Epithelial cell of proximal tubule (primary cell): ENCODE measurements at places on chromosomes 13 and 19.

- DNase-seq, result no peak
Measured at GRCh38 chr13:100447831-100448230, 140.8 kb downstream of the GGACT start.

DNA sequence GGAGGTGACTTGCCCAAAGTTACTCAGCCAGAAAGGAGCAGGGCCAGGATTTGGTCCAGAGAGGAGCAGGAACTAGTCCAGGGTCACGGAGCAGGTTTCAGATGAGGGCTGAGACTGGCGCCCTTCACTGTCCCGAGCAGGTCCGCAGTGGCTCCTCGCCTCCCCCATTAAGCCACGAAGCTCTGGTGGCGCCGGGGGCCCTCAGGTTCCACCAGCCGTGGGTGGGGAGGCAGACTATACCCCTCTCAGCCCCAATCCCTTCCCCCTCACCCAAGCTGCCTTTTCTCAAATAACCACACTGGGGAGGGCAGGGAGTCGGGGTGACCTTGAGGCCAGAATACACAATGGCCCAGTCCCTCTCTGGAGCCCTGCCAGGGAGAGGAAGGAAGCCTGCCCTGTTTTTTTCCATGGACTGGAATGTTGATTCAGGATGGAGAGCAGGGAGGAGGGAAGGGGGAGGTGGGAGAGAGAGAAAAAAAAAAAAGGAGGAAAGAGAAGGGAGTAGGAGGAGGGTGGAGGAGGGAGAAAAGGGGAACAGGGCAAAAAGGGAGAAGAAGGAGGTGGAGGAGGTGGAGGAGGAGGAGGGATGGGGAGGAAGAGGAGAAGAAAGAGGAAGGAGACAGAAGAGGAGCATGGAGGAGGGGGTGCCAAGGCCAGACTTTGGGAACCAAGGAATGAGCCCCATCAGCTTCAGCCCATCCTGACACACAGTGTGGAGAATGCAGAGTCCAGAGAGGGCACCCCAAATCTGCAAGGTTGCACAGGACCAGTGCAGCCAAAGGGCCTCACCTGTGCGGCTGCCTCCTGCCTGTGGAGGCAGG lies 19.7 kb downstream of the CEACAM16 start:
- no peak for DNase-seq

GRCh38 chr19:7870571-7871436 lies 3.4 kb downstream of the PRR36 start:
- no peak for DNase-seq

DNA sequence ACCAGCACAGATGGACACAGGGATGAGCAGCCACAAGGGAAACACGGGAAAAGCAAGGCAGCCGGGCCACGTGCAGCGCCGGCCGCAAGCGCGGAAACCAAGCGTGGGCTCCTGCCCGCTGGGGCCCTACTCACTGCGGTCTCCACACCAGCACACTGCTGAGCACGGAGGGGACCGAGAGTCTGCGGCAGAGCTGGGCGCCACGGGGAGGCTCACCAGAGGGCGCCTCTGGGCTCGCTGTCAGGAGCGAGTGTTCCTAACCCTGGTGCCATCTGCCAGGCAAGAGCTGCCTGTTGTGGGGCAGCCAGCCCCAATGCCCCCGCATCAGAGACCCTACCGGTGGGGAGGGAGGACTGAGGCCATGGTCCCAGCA lies 26.5 kb downstream of the MPND start:
- DNase-seq, result no peak

DNA sequence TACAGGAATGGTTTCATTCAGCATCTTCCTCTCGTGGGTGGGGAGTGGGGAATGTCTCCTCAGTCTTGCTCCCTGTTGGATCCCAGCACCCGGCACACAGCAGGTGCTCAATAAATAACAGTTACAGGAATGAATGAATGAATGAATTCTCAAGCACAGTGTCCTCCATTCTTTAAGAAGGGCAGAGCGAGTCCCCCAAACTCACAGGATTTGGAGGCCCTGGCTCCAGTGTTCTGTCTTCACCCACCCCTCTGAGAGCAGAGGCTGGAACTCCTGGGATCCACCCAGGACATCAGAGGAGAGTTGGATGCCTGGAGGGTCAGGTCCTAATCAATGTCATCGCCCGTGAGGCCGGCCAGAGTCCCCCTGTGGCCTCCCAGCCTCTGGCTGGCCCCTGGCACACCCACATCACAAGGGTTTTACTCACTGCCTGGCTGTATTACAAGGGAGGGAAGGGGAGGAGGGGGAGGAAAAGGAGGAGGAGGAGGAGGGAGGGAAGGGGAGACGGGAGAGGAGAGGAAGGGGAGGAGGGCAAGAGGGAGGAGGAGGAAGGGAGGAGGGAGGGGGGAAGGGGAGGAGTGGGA lies 8.7 kb upstream of the CREB3L3 start:
- no peak for DNase-seq

- no peak for DNase-seq
Measured at GRCh38 chr13:89255844-89256406, 1584.8 kb downstream of the SLITRK5 start.

DNA sequence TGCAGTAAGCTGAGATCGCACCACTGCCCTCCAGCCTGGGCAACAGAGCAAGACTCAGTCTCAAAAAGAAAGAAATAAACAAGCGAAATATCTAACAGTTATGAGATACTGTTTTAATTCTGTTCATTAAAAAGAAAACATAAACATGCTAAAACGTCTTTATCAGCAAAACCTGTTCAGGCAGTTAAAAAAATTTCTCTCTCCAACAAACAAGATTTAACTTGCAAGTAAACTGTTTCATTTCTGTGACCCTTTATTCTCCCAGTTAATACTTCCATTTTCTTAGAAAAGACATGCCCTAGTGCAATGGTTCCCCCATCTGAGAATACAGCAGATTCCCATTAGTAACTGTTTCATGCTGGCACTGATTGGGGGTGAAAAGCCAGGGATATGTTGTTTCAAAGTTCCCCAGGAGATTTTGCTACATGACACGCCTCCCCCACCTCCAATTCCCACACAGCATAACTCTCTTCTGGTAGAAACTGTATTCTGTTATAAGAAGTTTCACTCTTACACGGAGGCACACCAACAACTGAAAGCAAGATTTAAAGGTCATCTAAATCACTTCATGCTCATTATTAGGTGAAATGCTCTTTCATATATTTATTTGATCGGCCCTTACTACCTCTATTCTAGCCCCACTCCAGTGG lies 24.4 kb downstream of the ELF1 start:
- DNase-seq, result no peak

- DNase-seq, result no peak
Measured at GRCh38 chr13:109140479-109141349, 511.3 kb downstream of the MYO16 start.

DNA sequence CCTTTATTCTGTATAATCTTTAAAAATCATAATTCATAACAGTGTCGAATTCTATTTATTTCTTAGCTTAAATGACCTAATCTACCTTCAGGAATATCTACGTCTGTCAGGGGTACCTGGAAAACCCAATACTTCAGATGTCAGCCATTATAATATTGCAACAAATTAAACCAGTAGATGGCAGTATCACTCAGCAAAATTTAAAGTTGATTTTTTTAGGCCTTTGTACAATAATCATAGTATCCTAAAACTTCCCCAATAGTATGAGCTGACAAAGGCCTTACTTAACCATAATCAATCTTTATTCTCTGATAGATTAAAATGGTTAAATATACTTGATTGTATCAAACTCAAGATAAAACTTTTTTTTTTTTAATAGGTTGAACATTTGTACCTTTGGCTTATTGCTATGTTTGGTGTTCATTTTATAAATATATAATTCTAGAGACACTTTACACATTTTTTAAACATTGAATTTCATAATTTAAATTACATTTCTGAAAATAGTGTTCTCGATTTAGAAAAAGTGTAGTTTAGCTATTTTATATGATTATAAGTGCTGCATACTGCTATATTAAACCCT lies 830.2 kb upstream of the SPRY2 start:
- no peak for DNase-seq

- no peak for DNase-seq
Measured at GRCh38 chr13:111875915-111876314, 191.0 kb upstream of the SOX1 start.

- DNase-seq, result no peak
Measured at GRCh38 chr19:20482721-20483120, 82.9 kb downstream of the ZNF737 start.

DNA sequence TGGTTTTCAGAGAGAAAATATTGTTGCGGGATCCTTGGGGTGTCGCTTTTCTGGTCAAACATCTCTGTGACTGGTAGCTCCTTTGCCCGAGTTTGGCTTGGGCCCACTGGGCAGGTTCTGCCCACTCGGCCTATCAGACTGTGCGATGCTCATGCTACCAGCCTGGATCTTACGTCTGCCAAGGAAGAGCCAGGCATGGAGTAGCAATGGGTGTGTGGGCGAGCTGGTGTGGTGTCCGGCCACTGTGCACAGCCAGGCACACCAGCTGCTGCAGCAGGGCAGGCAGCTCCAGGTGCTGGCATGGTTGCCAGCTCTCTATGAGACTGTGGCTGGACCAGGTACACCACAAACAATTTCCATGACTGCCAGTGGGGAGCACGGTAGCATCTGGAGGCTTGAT lies 1351.8 kb upstream of the PCDH20 start:
- DNase-seq, result no peak

DNA sequence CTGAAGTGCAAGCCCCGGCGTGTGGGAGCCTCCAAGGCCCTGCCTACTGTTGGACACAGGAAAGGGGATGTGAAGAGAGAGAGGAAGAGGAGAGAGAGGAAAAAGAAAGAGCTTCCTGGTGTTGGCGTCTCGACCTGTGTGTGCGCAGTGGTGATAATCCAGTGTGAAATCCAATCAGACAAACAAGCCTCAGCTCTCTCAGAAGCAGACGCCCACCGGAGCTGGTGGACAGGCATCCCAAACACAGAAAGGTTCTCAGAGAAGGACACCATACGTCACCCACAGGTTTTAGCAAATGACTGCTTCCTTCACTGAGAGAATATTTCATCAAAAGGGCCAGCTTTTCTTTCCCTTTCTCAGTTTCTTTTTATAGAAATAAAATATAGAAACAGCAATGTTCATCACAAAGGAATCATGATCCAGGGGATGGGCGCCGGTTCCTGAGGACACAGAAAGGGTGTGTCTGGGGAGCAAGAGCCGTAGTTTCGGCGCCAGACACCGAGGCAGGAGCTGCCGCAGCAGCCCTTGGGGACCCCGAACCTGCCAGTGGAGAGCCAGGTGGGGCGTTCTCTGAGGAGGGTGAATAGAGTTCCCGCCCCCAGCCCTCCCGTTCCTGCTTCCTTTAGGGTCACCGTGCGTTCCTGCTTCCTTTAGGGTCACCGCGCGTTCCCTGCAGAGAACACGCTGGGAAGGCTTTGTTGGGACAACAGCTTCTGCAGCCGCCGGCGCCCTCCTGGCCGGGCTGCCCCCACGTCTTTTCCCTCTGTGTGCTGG lies 145.8 kb upstream of the SOX1 start:
- DNase-seq, result no peak

- DNase-seq, result no peak
Measured at GRCh38 chr19:12090807-12091206, 26.3 kb downstream of the ZNF844 start.

- DNase-seq, result no peak
Measured at GRCh38 chr13:107827840-107828549, 387.3 kb downstream of the LIG4 start.

- no peak for DNase-seq
Measured at GRCh38 chr13:113845723-113846635, 17.9 kb downstream of the GAS6 start.

DNA sequence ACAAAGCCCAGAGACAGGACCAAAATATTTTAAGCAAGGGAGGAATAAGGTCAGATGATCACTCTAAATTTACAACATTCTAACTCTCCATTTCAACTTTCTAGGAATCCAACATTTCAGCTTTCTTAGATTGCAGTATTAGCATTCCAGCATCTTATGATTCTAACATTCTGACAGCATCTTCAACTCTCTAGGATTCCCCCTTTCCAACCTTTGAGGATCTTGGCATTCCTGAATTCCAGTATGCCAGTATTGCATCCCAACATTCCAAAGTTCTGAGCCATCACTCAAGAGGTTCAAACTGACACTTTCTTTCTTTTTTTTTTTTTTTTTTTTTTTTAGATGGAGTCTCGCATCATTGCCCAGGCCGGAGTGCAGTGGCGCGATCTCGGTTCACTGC lies 13.8 kb downstream of the TGFB1 start:
- DNase-seq, result peak; percentile 76

- no peak for DNase-seq
Measured at GRCh38 chr19:940591-941291, 14.9 kb downstream of the ARID3A start.
